ENCODE measurements at places on chromosomes 1 and 21. TPM values are rescaled to one million over a fixed set of nuclear protein-coding genes. Genes with fewer than 3 reads are reported as not detected.
A peak's percentile ranks its signal among the peaks of the same experiment; 100 is the strongest.

The ARHGAP29 gene
- total RNA-seq, result not detected

- peaks cover 38% of the 10 kb centered on the region for H3K4me1 ChIP-seq
- peaks cover 4% of the 10 kb centered on the region for H3K36me3 ChIP-seq
- no peak for DNase-seq
- peak overlapping the region; percentile 2 for H3K4me3 ChIP-seq
- H3K27ac ChIP-seq, result peak overlapping the region; percentile 62
These were observed 15.2 kb downstream of the SLC27A3 start for GRCh38 chr1:153790313-153790965.

DNA sequence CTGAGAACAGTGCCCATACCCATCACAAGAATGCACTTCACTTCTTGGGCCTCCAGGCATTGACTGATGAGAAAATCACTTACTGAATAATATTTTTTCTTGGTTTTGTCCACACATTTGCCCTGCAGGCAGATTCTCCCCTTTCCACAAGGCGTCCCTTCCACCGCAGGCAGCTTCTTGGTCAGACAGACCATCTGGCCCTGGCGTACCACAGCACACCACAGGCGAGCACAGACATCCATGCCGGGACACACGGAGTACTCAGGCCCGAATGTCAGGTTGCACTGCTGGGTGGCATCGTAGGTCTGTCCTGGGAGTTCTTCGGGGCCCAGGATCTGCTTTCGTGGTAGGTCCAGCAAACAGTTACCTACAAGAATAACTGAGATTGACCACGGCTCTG is 32.5 kb downstream of the ADAMTS5 start:
- no peaks in the 10 kb centered on the region for H3K36me3 ChIP-seq
- DNase-seq, result no peak

GRCh38 chr1:147078606-147079399 is 93.5 kb downstream of the PRKAB2 start:
- H3K4me3 ChIP-seq, result no peak overlapping the region
- no peak for DNase-seq
- no peak overlapping the region for H3K27ac ChIP-seq

- no peak for DNase-seq
- peak overlapping the region; percentile 53 for H3K4me3 ChIP-seq
- H3K27me3 ChIP-seq, result no peaks in the 10 kb centered on the region
These were observed 37.3 kb upstream of the HMGN1 start for GRCh38 chr21:39386194-39386593.

The MROH9 gene
- total RNA-seq, result not detected

The OSCP1 gene
- 1.3 TPM for total RNA-seq

The TTC39A gene
- not detected for total RNA-seq
